ENCODE measurements at places on chromosomes 13 and 19.

DNA sequence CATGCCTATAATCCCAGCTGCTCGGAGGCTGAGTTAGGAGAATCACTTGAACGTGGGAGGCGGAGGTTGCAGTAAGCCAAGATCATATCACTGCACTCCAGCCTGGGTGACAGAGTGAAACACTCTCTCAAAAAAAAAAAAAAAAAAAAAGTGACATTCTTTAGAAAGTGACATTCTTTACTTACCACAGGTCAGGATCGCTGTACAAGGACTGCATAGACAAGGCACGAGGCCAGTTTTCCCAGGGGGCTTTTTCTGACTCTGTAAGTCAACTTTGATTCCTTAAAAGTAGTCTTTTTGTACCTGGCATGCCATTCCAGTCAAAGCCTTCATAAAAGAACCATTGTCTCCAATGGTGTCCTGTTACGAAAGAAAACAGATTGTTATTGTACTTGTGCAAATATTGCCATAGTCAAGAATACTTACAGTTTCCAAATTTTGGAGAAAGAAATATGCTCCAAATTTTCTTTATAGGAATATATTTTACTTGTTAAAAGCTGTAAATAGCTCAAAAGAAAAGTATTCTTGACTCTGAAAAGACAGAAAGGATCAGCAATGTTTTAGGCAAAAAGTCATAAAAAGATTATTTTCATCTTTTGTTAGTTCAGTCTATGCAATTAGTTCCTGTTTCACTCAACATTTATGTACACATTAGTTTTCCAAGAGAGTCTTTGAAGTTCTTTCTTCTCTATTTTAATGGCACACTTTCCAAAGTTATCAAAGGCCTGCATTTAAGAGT is 39.3 kb downstream of the CEACAM1 start:
- DNase-seq: no peak

DNA sequence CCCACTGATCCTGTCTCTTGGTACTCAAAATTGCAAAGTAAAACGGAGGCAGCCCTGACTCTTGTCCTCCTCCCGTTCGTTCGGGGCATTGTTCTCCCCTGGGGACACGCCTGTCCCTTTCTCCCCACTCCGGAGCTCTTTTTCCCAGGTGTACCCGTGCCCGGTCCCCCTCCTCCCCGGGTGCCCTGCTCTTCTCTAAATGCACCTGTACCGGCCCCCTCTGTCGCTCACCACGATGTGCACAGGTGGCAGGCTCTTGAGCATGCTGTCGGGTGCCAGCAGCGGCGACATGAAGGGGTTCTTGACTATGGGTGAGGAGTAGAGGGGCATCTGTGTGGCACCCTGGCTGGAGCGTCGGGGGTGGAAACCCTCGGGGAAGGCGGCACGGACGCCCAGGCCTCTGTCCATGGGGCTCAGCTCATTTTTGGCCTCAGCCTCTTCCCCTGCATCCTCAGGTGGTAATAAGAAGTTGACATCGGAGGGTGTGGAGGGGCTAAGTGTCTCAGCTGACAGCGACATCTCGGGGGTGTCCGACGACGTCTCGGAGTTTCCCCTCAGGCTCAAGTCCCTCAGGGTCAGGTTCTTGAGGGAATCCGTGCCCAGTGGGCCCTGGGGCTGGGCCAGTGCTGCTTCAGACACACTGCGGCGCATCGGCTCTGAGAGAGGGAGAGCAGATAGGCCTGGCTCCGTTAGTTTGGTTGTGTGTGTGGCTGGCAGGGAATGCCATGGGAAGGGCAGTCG is 12.4 kb upstream of the CNFN start:
- no peak for DNase-seq

GRCh38 chr19:50500060-50500752 is 10.8 kb downstream of the JOSD2 start:
- DNase-seq: no peak

DNA sequence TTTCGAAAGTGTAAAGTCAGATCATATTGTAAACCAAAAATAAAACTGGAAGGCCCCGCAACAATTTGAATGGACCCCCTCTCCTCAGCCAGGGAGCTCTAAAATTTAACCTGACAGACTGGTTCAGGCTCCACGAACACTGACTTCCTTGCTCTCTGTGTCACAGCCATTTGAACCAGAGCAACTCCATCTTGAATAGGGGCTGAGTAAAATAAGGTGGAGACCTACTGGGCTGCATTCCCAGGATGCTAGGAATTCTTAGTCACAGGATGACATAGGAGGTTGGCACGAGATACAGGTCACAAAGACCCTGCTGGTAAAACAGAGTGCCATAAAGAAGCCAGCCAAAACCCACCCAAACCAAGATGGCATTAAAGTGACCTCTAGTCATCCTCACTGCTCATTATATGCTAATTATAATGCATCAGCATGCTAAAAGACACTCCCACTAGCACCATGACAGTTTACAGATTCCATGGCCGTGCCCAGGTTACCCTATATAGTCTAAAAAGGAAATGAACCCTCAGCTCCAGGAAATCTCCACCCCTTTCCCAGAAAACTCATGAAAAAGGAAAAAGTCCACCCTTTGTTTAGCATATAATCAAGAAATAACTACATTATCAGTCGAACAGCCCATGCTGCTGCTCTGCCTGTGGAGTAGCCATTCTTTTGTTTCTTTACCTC is 43.1 kb downstream of the RFXAP start:
- DNase-seq: no peak

- DNase-seq: no peak
Observed at GRCh38 chr13:28533125-28533436, 38.2 kb upstream of the FLT1 start.

DNA sequence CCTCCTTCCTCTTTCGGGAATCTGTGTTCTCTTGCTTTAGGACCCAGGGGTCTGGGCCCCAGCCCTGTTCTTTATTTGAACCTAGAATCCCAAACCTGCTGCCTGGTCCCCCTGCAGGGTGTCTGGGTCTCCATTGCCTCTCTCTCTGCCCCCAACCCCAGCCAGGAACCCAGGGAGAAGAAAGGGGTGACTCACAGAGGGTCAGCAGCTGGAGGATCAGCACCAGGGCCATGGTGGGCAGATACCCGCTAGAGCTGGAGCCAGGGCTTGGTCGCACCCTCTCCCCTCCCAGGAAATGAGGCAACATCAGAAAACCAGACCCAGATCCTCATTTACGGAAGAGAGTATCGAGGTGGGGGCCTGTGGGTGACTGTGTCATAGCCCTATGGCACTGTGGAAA is at the start of gene OSCAR:
TSS of gene OSCAR (minus strand) at position 243 of the 400 bp plus-strand sequence. CDS start at position 232, 11 bp downstream.
- DNase-seq: no peak

GRCh38 chr13:46667687-46668281 is 114.8 kb downstream of the LRCH1 start:
- DNase-seq: peak; percentile 69

GRCh38 chr13:22176968-22177520 is 506.2 kb downstream of the FGF9 start:
- no peak for DNase-seq

DNA sequence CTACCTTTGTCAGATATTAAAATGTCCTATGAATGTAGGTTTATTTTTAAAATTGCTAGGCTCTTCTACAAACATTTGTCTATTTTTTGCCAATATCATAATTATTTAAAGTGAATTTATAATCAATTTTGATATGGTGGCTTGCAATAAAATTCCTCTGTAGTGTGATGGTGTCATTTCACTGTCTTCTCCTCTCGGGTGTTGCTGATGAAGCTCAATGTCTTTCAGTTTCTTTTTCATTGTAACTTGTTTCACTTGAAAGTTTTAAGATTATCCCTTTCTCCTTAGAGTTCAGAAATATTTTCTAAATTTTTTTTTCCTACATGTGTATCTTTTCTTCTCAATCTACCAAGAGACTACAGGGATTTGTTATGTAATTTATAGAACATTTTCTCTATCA is 267.1 kb upstream of the EDNRB start:
- no peak for DNase-seq

DNA sequence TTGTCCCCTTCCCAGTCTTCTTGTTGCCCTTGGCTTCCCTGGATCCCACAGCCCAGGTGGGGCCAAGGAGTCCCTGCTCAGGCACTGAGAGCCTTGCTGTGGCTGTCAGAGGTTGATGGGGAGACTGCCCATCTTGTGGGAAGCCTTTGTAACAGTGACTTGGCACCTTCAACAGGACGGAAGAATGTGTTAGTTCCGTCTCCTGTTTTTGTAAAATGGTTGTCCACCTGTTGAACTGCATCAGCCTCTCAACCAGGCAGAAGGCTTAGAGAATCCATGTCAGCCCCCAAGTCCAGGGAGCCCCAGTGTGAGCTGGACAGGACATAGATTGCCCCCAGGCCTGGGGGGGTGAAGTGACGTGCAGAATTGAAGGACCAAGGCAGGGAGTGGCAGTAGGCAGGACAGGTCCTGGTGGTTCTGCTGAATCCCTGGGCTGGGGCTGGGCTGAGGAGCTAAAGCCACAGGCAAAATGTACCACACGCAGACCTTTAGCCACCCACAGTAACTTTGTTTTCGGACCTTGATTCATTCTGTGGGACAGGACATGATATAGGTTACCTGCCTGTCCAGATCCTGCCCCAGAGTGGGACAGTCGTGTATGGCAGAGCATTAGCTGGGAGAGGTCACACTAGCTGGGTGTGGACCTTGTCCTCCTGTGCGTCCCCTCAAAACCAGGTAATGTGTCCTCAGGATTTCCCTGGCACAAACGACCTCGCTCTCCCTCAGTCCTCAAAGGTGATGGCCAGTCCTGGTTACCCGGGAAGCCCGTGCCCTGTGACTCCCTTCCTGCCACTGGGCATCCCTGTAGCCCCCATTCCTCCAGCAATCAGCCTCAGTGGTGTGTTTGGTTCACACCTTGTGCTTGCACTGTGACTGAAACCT is 47.0 kb downstream of the GATAD2A start:
- DNase-seq: no peak

- no peak for DNase-seq
Observed at GRCh38 chr13:25967144-25967543, 84.7 kb downstream of the SHISA2 start.

DNA sequence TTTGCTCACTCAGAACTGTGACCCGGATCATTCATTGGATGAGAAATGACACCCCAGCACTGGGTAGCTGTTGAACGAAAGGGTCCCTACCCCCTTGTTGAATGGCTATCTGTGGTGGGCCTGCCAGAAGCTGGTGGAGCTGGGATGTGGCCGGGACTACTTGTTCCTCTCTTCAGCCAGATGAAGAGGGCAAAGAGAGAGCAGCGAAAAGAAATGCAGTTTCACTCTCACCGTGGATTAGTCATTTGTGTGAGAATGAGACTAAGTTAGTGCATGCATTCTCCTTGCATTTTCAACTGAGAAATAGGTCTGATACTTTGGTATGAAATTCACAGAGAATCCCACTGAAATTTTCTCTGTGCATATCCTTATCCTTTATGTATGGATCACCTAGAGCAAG is 553.1 kb downstream of the IRS2 start:
- DNase-seq: no peak

DNA sequence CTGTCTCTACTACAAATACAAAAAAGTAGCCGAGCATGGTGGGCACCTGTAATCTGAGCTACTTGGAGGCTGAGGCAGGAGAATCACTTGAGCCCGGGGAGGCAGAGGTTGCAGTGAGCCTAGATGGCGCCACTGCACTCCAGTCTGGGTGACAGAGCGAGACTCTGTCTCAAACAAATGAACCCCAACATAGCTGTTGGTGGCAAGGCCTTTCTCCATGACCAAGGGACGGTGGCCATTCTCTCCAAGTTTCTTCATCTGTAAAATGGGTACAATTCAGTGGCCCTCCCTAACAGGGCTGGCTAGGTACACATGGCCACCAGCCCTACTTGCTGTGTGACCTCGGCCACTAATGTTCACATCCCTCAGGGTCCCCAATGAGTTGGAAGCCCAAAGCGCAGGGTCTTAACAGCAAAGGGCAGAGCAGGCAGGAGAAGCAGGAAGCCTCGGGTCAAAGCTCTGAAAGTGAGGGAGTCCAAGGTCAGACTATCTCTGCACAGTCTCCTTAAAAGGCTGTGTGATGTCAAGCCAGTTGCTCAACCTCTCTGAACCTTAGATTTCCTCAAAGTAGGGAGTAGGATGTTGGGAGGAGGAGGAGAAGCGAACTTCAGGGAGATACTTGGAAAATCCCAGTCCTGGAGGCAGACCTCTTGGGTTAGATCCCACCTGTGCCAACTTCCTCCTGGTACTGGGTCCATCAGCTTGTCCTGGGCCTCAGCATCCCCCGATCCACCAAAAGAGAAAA is 2.7 kb downstream of the JUND start:
- peak; percentile 60 for DNase-seq

GRCh38 chr13:110575322-110576069 is 14.0 kb upstream of the RAB20 start:
- DNase-seq: peak; percentile 66

DNA sequence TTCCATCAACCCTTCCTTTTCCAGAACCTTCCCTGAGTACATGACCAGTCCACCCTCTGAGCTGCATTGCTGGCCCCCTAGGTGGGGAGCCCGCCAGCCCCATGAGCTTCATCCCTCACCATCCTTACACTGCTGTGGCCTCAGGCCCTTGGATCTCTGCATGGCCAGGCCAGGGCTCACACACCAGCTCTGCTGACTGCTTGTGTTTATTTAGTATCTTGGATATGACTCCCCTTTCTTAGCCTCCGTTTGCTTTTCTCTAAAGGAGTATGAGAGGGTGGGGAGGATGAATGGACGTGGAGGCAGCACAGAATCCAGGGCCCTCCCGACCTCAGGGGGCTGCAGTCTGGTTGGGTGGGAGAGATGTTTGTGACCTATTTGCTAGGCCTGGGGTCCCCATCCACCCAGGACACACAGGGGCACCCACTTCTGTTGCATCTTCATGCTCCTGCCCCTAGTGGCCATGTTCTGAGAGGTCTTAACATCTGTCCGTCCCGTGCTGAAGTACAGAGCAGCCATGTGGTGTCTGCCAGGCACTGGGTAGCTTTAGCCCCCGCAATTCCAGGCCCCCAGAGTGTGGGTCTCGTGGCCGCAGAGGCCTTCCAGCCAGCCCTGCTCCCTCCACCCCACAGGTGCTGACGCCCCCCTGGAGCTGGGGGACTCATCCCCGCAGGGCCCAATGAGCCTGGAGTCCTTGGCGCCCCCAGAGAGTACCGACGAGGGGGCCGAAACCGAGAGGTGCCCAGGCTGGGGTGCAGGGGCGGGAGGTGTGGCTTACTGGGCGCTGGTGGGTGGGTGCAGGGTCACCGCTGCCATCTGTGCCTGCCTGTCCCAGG is 13.0 kb downstream of the ARHGEF1 start:
- DNase-seq: no peak

- DNase-seq: no peak
Observed at GRCh38 chr13:58838615-58839014, 1207.1 kb downstream of the PCDH17 start.

- no peak for DNase-seq
Observed at GRCh38 chr13:59568306-59568705, 595.4 kb downstream of the DIAPH3 start.

- peak; percentile 65 for DNase-seq
Observed at GRCh38 chr19:17830567-17831418, 9.5 kb upstream of the INSL3 start.

GRCh38 chr19:33703821-33704220 is 82.1 kb downstream of the CHST8 start:
- no peak for DNase-seq

DNA sequence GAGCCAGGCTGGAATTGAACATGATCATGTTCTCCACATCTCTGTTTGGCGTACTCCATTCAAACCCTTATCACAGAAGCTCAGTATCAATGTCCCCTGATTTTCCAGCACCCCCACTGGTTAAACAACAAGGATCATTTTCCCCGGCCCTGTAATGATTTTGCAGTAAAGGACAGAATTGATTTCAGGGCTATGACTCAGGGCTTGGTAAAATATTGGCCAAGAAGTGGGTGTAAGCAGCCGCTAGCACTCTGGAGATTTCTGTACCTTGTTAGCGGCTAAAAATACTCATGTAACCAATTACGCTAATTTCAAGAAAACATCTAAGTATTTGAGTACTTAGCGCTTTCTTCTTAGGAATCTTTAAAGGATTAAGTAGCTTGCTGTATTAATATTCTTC is 69.5 kb upstream of the FNDC3A start:
- no peak for DNase-seq

GRCh38 chr13:71752775-71753513 is 114.1 kb downstream of the DACH1 start:
- no peak for DNase-seq

Measured in activated CD4-positive, alpha-beta T cell treated with anti-CD3 and anti-CD28 coated beads, Interleukin-10, Interleukin-2, amounts not matched to agents 100 ng/mL and 50 ng/mL, durations not matched to agents 16 hours and 8 hours (primary cell).